Activated CD8-positive, alpha-beta memory T cell treated with anti-CD3 and anti-CD28 coated beads, Interleukin-2, amount 50 U/mL, for 4 hours (primary cell): ENCODE measurements at places on chromosomes 3 and 15.

- DNase-seq = no peak
Observed at GRCh38 chr15:86759800-86760523, 680.3 kb downstream of the AGBL1 start.

- DNase-seq = no peak
Observed at GRCh38 chr15:35530698-35531097, 15.3 kb downstream of the DPH6 start.

GRCh38 chr3:180329187-180329586, 272.8 kb upstream of the TTC14 start:
- no peak for DNase-seq

GRCh38 chr3:112774293-112774926, 72.3 kb downstream of the CD200R1L start:
- no peak for DNase-seq

- DNase-seq = no peak
Observed at GRCh38 chr15:64928626-64929220, 17.0 kb downstream of the ANKDD1A start.

- no peak for DNase-seq
Observed at GRCh38 chr15:47857776-47858167, 140.5 kb downstream of the SEMA6D start.

- DNase-seq = no peak
Observed at GRCh38 chr3:13323822-13324221, 96.3 kb downstream of the NUP210 start.

- no peak for DNase-seq
Observed at GRCh38 chr15:90513448-90513847, 16.3 kb upstream of the CRTC3 start.
